Ascending aorta (tissue), 2 donors: ENCODE measurements at places on chromosomes 6 and 20.

DNA sequence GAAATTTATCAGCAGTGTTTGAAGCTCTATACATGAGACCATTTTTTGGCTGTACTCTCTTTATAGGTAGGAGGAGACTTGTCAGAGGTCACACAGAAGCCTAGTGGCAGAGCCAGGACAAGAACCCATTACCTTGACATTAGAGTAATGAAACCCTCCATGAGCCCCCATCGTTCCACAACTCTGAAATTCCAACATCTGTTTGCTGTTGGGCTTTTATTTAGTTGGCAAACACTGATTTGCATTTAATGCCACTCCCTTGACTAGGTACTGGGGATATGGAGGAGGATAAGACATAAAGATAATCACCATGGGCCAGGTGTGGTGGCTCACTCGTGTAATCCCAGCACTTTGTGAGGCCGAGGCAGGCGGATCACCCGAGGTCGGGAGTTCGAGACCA is 1.6 kb downstream of the GSS start:
- no peaks in the 10 kb centered on the region for H3K27me3 ChIP-seq
- H3K27ac ChIP-seq, result no peak overlapping the region
- H3K36me3 ChIP-seq, result no peaks in the 10 kb centered on the region
- H3K4me3 ChIP-seq, result no peak overlapping the region
- peaks cover 4% of the 10 kb centered on the region for H3K4me1 ChIP-seq
- DNase-seq, result no peak

DNA sequence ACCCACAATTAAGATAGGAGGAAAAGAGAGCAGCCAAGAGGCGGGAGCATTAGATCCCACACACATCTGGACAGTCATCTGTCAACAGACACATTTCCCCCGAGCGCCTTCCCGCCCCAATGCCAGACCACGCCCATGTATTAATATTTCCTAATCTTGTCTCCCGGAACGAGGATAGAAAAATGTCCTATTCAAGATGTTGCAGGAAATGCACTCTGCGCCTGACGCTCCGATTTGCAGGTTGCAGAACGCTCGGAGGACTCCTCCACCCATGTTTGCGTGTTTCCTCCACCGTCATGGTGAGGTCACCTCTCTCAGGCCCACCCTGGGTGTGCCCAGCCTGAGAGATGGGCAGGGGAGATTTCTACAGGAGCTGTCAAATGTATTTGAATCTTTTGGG is 215.2 kb downstream of the TAF4 start:
- H3K27me3 ChIP-seq, result no peaks in the 10 kb centered on the region
- H3K36me3 ChIP-seq, result no peaks in the 10 kb centered on the region
- no peak for DNase-seq
- no peak overlapping the region for H3K4me3 ChIP-seq
- H3K4me1 ChIP-seq, result no peaks in the 10 kb centered on the region
- no peak overlapping the region for H3K27ac ChIP-seq

- no peaks in the 10 kb centered on the region for H3K27me3 ChIP-seq
- no peaks in the 10 kb centered on the region for H3K4me1 ChIP-seq
- no peak overlapping the region for H3K4me3 ChIP-seq
- no peak for DNase-seq
These were observed 129.2 kb downstream of the PDSS2 start for GRCh38 chr6:107330168-107330567.

- H3K27ac ChIP-seq, result peak overlapping the region; percentile 93
- H3K4me1 ChIP-seq, result no peaks in the 10 kb centered on the region
- H3K36me3 ChIP-seq, result peaks cover 5% of the 10 kb centered on the region
- no peaks in the 10 kb centered on the region for H3K27me3 ChIP-seq
- DNase-seq, result peak; percentile 80
- H3K4me3 ChIP-seq, result peak overlapping the region; percentile 82
These were observed 691 bp downstream of the ASF1A start for GRCh38 chr6:118894425-118895260.

GRCh38 chr6:145887969-145888368 is 73.4 kb upstream of the FBXO30 start:
- no peak for DNase-seq
- no peak overlapping the region for H3K27ac ChIP-seq
- peaks cover 5% of the 10 kb centered on the region for H3K36me3 ChIP-seq

- DNase-seq, result no peak
- no peak overlapping the region for H3K27ac ChIP-seq
- no peaks in the 10 kb centered on the region for H3K27me3 ChIP-seq
- H3K36me3 ChIP-seq, result no peaks in the 10 kb centered on the region
- H3K4me1 ChIP-seq, result no peaks in the 10 kb centered on the region
- H3K4me3 ChIP-seq, result no peak overlapping the region
These were observed 8.1 kb downstream of the ANKS1A start for GRCh38 chr6:34897130-34897529.

DNA sequence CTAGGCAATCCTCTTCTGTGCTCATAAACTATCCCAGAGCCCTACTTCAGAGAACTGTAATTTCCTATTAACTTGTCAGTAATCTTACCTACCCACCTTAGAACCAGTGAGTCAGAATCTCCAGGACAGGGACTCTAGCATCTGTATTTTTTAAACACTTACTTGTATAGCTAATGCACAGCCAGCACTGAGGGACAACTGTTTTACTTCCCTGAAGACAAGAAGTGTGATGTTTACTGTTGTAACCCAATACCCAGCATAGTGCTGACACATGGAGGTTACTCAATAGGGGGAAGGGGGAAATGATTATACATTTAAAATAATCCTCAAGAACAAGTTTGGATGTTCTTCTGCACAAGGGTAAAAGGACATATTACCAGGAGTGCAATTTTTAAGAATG is 130.8 kb downstream of the BTBD9 start:
- H3K27ac ChIP-seq, result no peak overlapping the region
- H3K4me1 ChIP-seq, result peaks cover 22% of the 10 kb centered on the region
- DNase-seq, result no peak
- no peak overlapping the region for H3K4me3 ChIP-seq

DNA sequence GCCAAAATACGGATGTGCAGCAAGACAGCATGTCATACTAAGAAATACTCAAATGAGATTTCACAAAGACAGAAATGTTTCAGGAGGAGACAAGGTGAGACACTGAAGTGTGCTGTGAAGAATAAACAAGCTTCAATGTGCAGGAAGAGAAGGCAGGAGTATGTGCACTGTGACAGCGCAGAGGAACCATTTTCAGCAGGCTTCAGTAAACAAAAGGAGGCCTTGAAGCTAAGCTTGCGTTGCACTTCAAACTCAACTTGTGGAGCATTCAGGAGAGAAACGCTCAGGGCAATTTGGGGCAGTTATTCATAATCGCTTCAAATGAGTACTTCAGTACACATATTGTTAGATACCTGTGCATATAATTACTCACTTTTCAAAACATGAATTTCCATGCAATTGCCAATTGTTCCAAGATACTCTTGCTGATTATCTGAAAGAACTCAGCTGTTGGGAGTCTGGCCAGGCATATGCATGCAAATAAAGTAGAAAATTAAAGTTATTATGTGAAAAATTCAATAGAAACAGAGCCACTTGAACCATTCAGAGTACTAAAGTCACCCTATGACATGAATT is 234.2 kb upstream of the OPRM1 start:
- no peak for DNase-seq
- no peak overlapping the region for H3K4me3 ChIP-seq
- H3K4me1 ChIP-seq, result no peaks in the 10 kb centered on the region
- no peak overlapping the region for H3K27ac ChIP-seq
- no peaks in the 10 kb centered on the region for H3K27me3 ChIP-seq

GRCh38 chr6:40506954-40507353 is 80.2 kb downstream of the LRFN2 start:
- H3K27me3 ChIP-seq, result no peaks in the 10 kb centered on the region
- no peak overlapping the region for H3K4me3 ChIP-seq
- no peak overlapping the region for H3K27ac ChIP-seq
- no peak for DNase-seq
- H3K4me1 ChIP-seq, result no peaks in the 10 kb centered on the region

DNA sequence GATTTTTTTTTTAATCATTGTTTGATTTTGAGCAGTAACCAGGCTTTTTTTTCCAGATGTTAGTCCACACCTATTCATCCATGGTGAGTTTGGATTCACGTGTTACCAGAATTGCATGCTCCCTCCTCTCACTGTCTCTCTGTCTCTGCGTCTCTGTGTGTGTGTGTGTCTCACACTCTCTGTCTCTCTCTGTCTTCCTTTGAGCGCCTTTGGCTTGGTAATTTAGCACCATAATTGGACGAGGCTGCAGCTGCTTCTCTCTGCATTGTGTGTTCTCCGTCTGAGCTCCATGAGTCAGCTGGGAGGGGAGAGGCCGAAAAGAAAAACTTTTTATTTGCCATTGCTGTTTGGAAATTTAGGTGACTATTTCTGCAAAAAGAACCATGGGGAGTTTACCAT is 3.4 kb downstream of the TFAP2B start:
- H3K4me3 ChIP-seq, result no peak overlapping the region
- no peaks in the 10 kb centered on the region for H3K4me1 ChIP-seq
- no peak overlapping the region for H3K27ac ChIP-seq
- no peaks in the 10 kb centered on the region for H3K36me3 ChIP-seq
- DNase-seq, result no peak

GRCh38 chr6:163984124-163984936 is 569.8 kb downstream of the QKI start:
- H3K4me3 ChIP-seq, result no peak overlapping the region
- no peaks in the 10 kb centered on the region for H3K36me3 ChIP-seq
- H3K4me1 ChIP-seq, result no peaks in the 10 kb centered on the region
- no peak for DNase-seq
- H3K27ac ChIP-seq, result no peak overlapping the region

- H3K4me3 ChIP-seq, result no peak overlapping the region
- no peak for DNase-seq
- H3K4me1 ChIP-seq, result no peaks in the 10 kb centered on the region
- H3K27me3 ChIP-seq, result no peaks in the 10 kb centered on the region
These were observed 73.5 kb downstream of the ARMC2 start for GRCh38 chr6:108921547-108922361.

DNA sequence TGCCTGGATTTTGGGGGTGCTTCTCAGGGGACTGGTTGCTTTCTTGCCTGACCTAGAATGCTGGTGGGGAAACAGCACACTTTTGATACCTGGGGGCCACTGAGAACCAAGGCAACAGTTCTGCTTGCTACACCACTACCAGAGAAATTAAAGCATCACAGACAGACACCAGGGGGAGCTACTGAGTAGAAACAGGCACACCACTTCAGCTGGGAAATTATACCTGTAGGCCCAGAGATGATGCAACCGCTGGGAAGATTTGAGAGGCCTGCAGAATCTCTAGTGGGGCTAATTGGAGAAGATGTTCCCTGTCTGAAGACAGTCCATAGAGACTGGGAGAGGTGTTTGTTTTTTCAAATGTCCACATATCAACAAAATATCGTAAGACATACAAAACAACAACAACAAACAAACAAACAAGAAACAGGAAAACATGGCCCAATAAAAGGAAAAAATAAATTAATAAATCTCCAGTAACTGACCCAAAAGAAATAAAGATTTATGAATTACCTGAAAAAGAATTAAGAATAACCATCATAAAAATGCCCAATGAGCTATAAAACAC is 129.4 kb upstream of the RIN2 start:
- no peak overlapping the region for H3K4me3 ChIP-seq
- H3K36me3 ChIP-seq, result no peaks in the 10 kb centered on the region
- H3K4me1 ChIP-seq, result no peaks in the 10 kb centered on the region
- no peaks in the 10 kb centered on the region for H3K27me3 ChIP-seq
- no peak overlapping the region for H3K27ac ChIP-seq

GRCh38 chr6:34546551-34547321 is 9.4 kb downstream of the SPDEF start:
- no peak for DNase-seq
- H3K4me1 ChIP-seq, result no peaks in the 10 kb centered on the region
- H3K36me3 ChIP-seq, result no peaks in the 10 kb centered on the region
- H3K27ac ChIP-seq, result no peak overlapping the region
- no peak overlapping the region for H3K4me3 ChIP-seq
- no peaks in the 10 kb centered on the region for H3K27me3 ChIP-seq

GRCh38 chr6:73285674-73286283 is 22.8 kb upstream of the KHDC1 start:
- no peaks in the 10 kb centered on the region for H3K27me3 ChIP-seq
- H3K27ac ChIP-seq, result no peak overlapping the region
- H3K4me3 ChIP-seq, result no peak overlapping the region
- DNase-seq, result no peak

DNA sequence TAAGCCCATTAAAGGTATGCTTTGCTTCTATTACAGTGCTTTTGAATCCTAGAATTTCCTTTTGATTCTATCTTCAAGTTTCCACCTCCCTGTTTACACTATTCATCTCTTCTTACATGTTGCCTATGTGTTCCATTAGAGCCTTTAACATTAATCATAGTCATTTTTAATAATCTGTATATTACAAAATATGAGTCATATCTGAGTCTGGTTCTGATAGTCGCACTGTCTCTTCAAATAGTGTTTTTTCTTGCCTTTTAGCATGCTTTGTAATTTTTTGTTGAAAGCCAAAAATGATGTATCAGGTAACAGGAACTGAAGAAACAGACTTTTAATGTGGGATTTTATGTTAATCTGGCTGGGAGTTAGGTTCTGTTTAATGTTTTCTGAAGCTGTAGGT is 68.4 kb downstream of the DNAAF9 start:
- H3K4me1 ChIP-seq, result no peaks in the 10 kb centered on the region
- H3K36me3 ChIP-seq, result peaks cover 54% of the 10 kb centered on the region
- no peaks in the 10 kb centered on the region for H3K27me3 ChIP-seq
- H3K27ac ChIP-seq, result no peak overlapping the region

DNA sequence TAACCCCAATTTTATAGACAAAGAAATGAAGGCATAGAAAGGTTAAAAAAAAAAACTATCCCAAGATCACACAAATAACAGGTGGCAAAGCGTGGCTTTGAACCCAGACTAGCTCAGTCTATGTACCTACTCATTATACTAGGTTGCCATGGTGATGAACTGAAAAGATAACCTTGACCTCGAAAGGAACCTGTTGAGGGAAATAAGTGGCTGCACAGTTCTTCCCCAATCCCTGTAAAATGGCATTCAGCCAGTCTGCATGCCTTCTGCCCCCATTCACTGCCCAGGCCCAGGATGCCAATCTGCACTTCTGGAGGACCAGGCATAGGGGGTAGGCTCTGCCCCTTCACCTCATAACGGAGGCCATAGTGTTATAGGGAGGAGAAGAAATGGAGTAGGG is 295.2 kb downstream of the PTPRT start:
- H3K27ac ChIP-seq, result no peak overlapping the region
- no peaks in the 10 kb centered on the region for H3K27me3 ChIP-seq
- no peaks in the 10 kb centered on the region for H3K4me1 ChIP-seq
- H3K36me3 ChIP-seq, result no peaks in the 10 kb centered on the region
- DNase-seq, result no peak
